ENCODE measurements at places on chromosomes 12 and 14. TPM values are rescaled to one million over a fixed set of nuclear protein-coding genes. Genes with fewer than 3 reads are reported as not detected.

DNA sequence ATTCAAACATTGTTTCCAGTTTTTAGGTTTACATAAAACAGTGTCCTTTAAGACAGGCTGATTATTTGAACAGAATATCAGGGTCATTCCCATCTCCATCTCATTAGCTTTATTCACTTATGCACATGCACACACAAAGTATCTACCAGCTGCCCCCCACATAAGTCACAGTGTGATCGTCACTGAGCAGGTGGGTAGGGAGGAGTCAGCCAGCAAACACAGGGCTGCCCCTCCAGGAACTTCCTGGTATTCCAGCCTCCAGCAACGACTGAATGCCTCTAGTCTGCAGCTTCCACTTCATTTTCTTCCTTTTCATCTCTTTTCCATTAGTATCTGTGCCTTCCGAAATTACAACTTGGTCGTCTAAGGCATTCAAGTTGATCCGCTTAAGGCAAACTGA is 48.8 kb upstream of the FOXN3 start:
- H3K4me3 ChIP-seq = no peak overlapping the region
- H3K27ac ChIP-seq = no peak overlapping the region
- H3K27me3 ChIP-seq = no peaks in the 10 kb centered on the region

GRCh38 chr14:71730471-71730870 is 201.8 kb upstream of the RGS6 start:
- DNase-seq = no peak
- peaks cover 85% of the 10 kb centered on the region for H3K36me3 ChIP-seq
- H3K4me1 ChIP-seq = peaks cover 39% of the 10 kb centered on the region
- peak overlapping the region; percentile 52 for H3K27ac ChIP-seq
- no peaks in the 10 kb centered on the region for H3K27me3 ChIP-seq

DCAF5 gene
- total RNA-seq = 41.3 TPM

DNA sequence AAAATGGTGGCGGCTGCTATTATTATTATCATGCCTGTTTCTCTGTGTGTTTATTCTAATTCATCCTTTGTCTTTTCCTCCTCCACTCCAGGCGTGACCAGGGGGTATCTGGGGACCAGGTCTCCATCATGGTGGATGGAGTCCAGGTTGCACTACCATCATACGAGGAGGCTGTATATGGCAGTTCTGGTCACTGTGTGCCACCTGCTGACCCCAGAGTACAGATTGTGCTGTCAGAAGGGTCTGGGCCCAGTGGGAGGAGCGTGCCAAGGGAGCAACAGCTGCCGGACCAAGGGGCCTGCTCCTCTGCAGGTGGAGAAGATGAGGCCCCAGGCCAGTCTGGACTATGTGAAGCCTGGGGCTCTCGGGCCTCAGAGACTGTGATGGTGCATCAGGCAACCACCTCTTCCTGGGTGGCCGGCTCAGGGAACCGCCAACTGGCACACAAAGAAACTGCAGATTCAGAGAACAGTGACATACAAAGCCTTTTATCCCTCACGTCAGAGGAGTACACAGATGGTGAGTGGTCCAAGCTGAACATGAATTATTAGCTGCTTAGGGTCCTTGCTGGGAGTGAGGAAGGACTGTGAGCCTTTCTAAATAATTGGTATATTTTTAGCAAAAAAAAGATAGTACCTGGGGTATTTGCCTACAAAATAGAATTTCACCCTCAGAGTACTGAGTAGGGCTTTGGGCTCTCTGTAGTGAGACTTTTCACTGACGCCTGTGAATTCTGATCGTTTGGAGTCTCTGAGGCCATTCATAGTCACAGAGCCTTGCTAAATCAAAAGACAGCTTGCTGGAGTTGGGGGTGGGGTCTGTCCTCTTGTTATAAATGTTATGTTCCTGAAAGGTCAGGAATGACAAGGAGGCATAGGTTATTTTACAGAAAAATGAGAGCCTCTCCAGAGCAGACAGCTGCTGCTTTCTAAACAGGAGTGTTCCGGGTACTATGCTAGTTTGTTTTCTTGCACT is 58.1 kb upstream of the SRSF5 start:
- no peak overlapping the region for H3K4me3 ChIP-seq
- H3K27me3 ChIP-seq = no peaks in the 10 kb centered on the region
- H3K36me3 ChIP-seq = peaks cover 37% of the 10 kb centered on the region
- no peak overlapping the region for H3K27ac ChIP-seq
- no peaks in the 10 kb centered on the region for H3K4me1 ChIP-seq

DNA sequence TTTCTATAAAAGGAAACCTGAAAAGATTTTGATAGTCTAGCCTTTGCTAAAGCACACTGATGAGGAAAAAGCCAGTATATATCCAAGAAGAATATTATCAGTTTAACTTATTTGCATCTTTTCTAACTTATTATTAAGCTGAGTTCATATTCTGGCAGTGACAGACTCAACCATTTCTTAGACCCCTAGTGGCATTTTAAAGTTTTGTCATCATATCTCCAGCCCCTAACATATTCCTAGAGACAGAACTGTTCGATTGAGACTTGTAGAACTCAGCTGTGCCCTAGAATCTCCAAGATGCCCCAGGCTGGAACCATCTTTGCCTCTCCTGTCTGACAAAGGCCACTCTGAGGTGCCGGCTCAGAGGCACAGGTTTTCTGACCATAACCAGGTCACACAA is 365.6 kb downstream of the NELL2 start:
- H3K4me1 ChIP-seq = no peaks in the 10 kb centered on the region
- no peak overlapping the region for H3K4me3 ChIP-seq
- no peak for DNase-seq
- H3K27ac ChIP-seq = no peak overlapping the region
- no peaks in the 10 kb centered on the region for H3K36me3 ChIP-seq
- H3K27me3 ChIP-seq = no peaks in the 10 kb centered on the region

GRCh38 chr14:63468294-63468693 is 74.9 kb downstream of the PPP2R5E start:
- no peak overlapping the region for H3K27ac ChIP-seq
- peaks cover 10% of the 10 kb centered on the region for H3K4me1 ChIP-seq
- no peak for DNase-seq
- H3K27me3 ChIP-seq = no peaks in the 10 kb centered on the region

PRR4 gene
- 2.7 TPM for total RNA-seq

RHNO1 gene
- total RNA-seq = 28.6 TPM

RASSF8 gene
- total RNA-seq = 97.4 TPM

TTC7B gene
- total RNA-seq = 14.5 TPM

DNA sequence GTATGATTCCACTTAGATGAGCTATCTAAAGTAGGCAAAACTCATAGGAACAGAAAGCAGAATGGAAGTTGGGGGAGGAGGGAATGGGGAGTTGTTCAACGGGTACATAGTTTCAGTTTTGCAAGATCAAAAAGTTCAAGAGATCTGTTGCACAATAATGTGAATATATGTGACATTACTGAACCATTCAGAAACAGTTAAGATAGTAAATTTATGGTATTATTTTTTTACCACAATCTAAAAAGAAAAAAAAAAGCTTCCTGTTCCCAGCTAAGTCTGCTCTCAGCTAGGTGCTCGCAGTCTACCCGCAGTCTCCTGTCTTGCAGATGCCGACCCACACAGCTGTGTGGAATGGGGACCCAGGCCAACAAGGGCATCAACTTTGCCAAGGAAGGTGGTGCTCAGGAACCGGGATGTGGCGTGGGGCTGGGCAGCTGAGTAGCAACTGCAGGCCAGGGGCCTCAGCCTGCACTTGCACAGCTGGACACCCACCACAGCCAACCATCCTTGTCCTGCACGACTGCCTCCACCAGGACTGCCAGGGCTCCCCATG is 15.3 kb upstream of the ANO6 start:
- H3K4me3 ChIP-seq = no peak overlapping the region
- no peaks in the 10 kb centered on the region for H3K27me3 ChIP-seq
- H3K4me1 ChIP-seq = no peaks in the 10 kb centered on the region
- no peak overlapping the region for H3K27ac ChIP-seq
- no peak for DNase-seq

ANG gene
- total RNA-seq = 7.2 TPM

Data from osteoblast (primary cell).